ENCODE measurements at places on chromosomes 16 and 17.

DNA sequence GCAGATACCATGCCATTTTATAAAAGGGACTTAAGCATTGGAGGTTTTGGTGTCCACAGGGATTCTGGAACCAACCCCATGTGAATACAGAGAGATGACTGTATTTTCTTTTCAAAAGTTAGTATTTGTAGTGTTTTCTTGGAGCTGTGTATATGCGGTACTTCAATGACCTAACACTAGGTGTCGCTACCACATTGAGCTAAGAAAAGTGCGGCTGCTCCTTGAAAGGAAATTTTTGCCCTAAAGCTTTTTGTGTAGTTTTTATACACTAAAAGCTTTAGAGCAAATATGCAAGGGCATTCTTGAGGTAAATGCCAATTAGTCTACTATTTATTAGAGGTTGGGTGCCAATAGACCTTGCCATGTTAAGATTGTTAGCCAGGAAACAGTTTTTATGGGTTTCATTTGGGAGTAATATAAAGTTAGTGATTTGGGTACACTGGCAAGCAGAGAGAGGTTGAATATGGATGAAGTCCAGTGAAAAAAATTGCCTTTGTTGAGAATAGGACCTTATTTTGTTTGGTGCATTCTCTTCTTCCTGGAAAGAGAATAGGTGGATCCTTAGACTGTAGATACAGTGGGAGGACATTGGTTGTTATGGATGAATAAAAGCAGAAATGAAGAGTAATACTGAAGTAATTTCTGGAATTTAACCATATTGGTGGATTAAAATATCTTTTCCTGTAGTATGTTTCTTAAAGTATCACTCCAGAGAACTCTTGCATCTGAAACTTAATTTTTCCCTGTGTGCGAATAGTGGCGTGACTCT lies 43.3 kb downstream of the BCAS3 start:
- peak; percentile 58 for DNase-seq

DNA sequence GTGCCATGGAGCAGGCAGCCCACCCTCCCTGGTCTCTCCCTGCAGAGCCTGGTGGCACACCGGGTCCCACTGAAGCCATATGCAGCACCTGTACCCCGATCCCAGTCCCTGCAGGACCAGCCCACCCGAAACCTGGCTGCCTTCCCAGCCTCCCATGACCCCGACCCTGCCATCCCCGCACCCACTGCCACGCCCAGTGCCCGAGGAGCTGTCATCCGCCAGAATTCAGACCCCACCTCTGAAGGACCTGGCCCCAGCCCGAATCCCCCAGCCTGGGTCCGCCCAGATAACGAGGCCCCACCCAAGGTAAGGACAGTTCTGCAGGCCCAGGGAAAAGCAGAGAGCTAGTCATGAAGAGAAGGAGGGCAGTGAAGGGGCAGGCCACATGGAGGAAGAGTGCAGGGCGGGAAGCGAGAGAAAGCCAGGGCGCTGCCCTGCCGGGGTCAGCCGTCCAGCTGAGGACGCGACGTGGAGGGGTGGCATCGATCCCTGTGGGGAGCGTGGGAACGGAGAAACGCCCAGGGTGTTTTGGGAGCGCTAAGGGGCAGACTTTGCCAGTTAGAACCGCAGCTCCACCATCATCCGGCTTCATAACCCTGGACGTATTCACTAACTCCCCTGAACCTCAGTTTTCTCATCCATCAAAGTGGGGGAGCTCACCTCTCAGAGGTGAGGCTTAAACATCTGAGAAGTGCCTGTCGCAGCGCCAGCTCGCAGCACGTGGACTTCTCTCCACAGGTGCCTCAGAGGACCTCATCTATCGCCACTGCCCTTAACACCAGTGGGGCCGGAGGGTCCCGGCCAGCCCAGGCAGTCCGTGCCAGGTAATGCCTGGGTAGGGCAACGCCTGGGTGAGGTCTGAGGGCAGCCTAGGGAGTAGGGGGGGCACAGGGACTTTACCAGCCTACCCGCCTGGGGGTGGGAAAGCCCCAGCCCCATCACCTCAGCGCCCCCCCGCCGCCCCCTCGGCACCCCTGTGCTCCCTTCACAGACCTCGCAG lies 7.6 kb upstream of the C17orf107 start:
- DNase-seq, result no peak

GRCh38 chr17:7307686-7308624 lies 527 bp downstream of the EIF5A start:
- no peak for DNase-seq

GRCh38 chr16:79008036-79008868 lies 592.3 kb downstream of the MAF start:
- DNase-seq, result no peak

DNA sequence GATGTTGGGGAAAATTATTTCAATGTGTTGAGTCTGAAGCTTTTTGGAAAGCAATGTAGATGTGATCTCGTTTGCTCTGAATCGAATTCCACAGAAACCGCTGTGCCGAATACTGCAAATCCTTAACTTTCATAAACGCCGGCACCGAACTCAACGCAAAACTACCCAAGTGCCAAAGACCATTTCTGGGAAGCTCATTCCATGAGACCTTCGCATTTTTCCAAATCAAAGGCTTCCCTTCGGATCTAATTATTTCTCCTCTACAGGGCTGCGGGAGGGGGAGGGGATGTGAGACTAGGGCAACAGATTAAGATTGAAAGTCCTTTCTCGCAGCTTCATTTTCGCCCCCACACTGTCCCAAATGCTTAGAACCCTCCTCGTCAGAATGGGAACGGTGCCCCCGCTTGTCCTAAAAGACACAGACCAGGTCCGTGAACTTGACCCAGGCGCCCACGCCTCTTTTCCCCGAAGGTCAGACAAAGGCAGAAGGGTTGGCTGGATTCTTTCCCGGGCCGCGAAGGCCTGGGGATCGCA lies 4.0 kb downstream of the PRAC1 start:
- no peak for DNase-seq

GRCh38 chr16:54632322-54633220 lies 298.1 kb upstream of the IRX5 start:
- no peak for DNase-seq

DNA sequence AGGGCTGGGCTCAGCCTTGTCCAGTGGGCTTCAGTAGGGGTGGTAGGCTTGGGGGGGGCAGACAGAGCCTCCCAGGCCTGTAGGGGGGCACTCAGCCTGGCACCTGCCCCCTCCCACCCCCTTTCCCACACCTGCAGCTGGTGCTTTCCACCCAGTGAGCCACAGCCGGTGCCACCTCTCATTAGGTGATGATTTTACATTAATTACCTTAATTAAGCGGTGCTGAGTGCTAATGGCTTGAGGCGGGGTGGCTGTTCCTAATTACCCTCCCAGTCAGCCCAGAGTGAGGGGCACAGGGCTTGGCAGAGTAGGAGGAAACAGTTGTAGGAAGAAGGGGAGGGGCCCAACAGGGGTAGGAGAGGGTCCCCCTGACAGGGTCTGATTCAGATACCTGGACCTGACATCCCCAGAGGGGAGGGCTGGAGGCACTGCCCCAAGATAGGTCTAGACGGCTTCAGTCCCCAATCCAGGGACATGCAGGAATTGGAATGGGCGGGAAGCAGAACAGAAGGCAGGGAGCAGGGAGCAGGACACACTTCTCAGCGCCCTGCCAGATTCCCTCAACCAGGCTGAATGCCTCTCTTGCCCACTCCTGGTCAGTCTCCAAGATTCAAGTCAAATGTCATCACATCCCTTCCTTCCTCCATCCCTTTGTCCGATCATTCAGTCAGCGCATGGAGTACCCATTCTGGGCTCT lies 26.5 kb upstream of the PHF12 start:
- DNase-seq, result no peak

DNA sequence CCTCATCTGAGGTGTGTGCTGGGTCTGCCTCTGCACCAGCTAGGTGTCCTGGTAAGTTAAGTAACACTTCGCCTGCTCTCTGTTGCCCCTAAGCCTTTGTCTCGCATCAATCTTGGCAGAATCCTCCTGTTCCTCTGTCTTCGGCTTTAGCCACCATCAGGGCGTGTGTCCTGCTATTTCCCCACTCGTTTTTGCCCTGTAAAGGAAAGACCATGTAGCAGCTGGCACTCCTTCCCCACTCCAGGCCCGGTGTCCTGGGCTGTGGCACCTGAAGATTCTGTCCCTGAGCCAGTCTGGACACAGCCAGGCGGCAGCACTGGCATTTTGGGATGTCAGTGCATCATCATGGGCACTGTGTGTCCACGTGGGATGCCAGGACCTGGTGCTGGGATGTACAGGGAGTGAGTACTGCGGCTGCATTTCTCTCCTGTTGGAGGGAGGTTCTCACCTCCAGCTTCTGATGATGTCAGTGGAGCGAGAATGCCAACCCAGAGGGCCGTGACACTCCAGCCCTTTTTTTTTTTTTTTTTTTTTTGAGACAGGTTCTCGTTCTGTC lies 26.2 kb upstream of the FOXK2 start:
- no peak for DNase-seq
